Left cardiac atrium (tissue), 4 donors: ENCODE measurements at places on chromosomes 1 and 21. TPM values are rescaled to one million over a fixed set of nuclear protein-coding genes. Genes with fewer than 3 reads are reported as not detected.

DNA sequence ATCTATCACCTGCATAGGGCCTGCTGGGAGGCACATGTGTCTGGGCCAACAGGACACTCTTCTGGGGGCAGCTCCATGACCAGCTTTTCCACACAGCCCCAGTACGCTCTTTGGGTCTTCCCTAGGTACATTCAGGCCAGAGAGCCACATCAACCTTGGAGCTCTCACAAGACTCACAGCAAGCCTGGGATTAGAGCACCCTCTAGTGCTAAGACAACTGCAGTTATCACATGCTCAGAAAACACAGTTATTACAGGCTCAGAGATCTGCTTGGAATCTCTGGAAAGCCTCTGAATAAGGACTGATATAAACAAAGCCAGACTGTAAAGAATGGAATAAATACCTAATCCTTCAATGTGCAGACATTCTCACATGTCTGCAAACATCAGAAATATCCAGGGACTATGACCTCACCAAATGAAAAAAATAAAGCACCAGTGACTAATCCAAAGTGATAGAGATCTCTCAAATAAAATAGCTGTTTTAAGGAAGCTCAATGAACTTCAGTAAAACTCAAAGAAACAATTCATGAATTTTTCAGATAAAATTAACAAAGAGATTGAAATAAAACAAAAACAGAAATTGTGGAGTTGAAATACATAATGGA is 563.9 kb upstream of the NR5A2 start:
- no peak for DNase-seq

GRCh38 chr1:224799083-224799482 is 130.4 kb upstream of the DNAH14 start:
- no peak for DNase-seq

GRCh38 chr1:16112596-16113555 is 39.4 kb upstream of the FAM131C start:
- no peak for DNase-seq

GRCh38 chr21:30232011-30232410 is 16.1 kb upstream of the CLDN8 start:
- no peak for DNase-seq

- DNase-seq: no peak
Observed at GRCh38 chr1:202237052-202237451, 43.5 kb downstream of the LGR6 start.

- no peak for DNase-seq
Observed at GRCh38 chr1:218273762-218274479, 11.2 kb upstream of the RRP15 start.

DNA sequence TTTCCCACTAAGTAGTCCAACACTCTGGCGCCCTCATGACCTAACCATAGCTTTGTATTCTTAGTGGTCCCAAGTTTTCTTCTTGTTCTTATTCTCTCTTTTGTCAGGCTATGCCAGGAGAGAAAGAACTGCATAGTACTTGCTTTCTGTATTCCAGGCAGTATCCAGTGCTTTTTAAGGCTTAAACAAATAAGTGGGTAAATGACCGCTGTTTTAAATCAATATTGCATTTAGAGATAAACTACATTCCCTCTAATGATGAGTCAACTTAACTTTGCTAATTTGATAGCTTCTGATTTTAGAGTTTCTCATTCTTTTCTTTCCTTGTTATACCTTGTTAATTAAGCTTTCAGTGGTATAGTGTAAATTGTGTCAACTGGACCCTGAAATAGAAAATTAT is 139.6 kb downstream of the ZP4 start:
- DNase-seq: no peak

DNA sequence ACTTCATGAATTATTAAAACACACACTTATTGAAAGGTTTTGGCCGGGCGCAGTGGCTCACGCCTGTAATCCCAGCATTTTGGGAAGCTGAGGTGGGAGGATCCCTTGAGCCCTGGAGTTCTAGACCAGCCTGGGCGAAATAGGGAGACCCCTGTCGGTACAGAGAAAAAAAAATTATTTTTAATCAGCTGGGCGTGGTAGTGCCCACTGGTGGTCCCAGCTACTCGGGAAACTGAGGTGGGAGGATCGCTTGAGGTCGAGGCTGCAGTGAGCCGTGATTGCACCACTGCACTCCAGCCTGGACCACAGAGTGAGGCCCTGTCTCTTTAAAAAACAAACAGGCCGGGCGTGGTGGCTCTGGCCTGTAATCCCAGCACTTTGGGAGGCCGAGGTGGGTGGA is 1.7 kb downstream of the GABPB2 start:
- DNase-seq: no peak

DNA sequence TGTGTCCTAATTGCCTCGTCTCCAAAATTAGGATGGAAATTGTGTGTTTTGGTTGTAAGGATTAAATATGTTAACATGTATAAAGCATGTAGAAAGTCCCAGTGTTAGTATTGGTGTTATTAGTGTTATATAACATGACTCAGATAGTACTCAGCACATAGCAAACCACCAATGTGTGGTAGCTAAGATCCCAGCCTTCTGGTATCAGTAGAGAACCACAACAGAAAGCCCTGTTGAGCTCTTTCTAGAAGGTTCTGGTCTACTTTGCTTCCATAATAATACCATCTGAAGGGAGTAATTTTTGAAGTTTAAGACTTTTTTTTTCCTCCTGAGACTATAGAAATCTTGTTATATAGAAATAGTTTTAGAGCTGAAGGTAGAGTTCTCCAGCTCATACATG is 259.3 kb upstream of the SGIP1 start:
- DNase-seq: no peak

SLC45A1 gene
- total RNA-seq: 1.8 TPM

SPRR3 gene
- not detected for total RNA-seq

FCRLB gene
- 0.24 TPM for total RNA-seq
